ENCODE measurements at places on chromosomes 16 and 17.
A peak's percentile ranks its signal among the peaks of the same experiment; 100 is the strongest.

- DNase-seq: no peak
These were observed 3.5 kb downstream of the METRNL start for GRCh38 chr17:83082909-83083367.

- DNase-seq: no peak
These were observed 57.0 kb downstream of the PITPNC1 start for GRCh38 chr17:67434061-67434525.

- DNase-seq: no peak
These were observed 17.0 kb downstream of the TAF1C start for GRCh38 chr16:84169765-84170310.

DNA sequence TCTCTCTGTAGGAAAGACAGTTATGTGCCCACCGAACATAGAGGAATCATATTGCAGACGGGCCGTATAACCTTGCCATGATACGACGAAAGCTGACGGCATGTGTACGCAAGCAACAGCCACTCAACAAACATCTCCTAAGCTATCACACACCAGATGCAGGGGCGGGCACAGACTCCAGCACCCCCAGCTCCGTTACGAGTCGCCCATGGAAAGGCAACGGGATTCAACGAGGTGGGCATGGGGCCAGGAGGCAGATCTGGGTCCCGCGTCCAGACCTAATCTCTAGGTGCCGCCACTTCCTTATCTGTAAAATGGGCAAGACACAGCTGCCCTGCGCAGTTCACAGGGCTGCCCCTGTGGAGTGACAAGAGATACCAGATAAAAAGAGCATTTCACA is 35.6 kb downstream of the ABR start:
- DNase-seq: no peak

DNA sequence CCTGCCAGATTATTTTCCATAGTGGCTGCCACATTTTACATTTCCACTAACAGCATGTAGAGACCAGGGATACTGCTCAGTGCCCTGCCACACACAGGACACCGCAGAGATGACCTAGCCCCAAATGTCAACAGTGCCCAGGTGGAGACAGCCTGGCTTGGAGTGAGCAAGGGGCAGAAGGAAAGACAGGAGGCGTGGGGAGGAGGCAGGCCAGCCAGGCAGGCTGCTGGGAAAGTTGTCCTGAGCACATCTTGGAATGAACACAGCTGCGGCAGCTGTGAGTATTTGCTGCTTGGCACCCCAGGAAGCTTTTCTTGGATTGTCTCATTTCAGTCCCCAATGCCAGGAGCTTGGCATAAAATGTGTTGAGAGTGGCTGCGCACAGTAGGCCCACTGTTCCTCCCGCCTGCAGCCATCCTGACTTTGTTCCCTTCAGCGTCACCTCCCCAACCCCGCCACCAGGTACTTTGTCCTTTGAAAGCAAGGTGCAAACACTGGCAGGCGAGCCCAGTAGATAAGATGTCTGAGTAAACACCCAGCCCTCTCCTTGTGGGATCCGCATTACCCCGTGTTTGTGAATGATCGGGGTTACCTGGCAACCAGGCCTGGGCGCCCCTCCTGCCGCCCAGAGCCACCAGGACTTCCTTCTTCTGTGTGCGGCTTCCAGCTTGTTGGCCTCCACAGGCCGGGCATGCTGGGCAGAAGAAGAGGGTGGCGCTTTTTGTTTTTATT is 114.0 kb downstream of the CMIP start:
- no peak for DNase-seq

- DNase-seq: no peak
These were observed 49.6 kb downstream of the PLD6 start for GRCh38 chr17:17156511-17156910.

- DNase-seq: no peak
These were observed 812 bp upstream of the MYOCD start for GRCh38 chr17:12664894-12665262.

- no peak for DNase-seq
These were observed 611 bp upstream of the ANKRD40 start for GRCh38 chr17:50708050-50709000.

- no peak for DNase-seq
These were observed 189.7 kb downstream of the ZNF18 start for GRCh38 chr17:11807606-11808005.

- DNase-seq: no peak
These were observed 59.1 kb downstream of the NOG start for GRCh38 chr17:56652628-56653027.

GRCh38 chr16:79493911-79494310 is 106.6 kb downstream of the MAF start:
- no peak for DNase-seq

DNA sequence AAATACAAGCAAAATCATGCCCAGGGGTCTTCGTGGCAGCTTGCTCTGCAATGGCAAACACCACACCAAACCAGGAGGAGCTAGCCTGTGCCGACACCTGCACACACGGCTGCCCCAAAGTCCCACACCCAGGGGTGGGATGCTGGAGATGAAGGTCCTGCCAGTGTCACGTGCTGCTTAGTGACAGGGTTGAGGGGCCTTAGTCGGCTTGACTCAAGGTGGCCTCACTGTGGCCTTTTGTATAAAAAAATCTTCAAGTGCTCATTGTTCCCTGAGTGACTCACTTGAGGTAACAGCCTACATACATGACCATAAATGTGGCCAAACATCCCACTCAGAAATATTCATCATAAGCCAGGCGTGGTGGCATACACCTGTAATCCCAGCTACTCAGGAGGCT is 7.3 kb downstream of the TRIM65 start:
- DNase-seq: no peak

GRCh38 chr17:4163951-4164350 is 21.0 kb downstream of the CYB5D2 start:
- DNase-seq: no peak

DNA sequence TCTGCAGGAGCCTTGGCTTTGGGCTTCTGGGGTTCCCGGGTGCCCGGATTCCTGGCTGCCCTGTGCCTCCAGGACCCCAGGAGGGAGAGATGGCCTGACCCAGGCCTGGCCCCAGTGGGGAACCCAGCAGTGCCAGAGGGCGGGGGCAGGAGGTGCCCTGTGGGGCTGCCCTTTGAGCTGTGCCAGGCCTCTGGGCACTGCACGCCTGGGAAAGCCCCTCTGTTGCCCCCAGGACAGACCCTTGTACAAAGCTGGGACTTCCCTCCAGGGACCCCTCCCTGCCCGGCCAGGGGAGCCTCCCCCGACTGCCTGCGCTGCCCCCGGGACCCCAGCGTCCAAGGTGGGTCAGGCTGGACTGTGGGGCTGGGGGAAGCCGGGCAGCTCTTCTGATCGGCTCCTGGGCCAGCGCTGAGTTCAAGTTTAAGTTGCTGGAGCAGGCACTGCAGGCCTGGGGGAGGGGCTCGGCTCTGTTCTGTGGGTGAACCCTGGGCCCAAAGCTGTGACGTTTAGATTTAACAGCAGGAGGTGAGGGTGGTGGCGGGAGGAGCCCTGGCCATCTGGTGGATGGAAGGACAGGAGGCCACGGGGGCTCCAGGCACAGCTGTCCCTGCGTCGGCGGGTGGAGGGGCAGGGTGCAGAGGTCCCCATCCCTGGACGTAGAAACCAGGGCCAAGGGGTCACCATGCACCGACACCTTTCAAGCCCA is 27.6 kb upstream of the C1QTNF8 start:
- no peak for DNase-seq

DNA sequence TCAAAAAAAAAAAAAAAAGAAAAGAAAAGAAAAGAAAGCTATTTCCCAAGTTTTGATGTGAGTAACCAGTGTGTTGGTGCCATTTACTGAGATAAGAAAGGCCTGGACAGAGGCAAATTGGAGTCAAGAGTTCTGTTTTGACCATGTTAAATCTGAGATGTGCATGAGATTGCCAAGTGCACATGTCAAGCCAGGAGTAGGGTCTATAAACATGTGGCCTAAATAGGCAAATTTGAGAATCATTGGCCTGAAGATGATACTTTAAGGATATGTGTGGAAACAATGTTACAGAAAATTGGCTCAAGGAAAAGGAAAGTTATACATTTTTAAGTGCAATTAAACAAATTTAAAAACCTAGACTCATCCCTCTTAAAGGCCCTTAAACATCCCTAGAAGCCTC is 15.3 kb upstream of the SMG1 start:
- no peak for DNase-seq

GRCh38 chr17:65515959-65516948 is 45.2 kb downstream of the AXIN2 start:
- DNase-seq: no peak

DNA sequence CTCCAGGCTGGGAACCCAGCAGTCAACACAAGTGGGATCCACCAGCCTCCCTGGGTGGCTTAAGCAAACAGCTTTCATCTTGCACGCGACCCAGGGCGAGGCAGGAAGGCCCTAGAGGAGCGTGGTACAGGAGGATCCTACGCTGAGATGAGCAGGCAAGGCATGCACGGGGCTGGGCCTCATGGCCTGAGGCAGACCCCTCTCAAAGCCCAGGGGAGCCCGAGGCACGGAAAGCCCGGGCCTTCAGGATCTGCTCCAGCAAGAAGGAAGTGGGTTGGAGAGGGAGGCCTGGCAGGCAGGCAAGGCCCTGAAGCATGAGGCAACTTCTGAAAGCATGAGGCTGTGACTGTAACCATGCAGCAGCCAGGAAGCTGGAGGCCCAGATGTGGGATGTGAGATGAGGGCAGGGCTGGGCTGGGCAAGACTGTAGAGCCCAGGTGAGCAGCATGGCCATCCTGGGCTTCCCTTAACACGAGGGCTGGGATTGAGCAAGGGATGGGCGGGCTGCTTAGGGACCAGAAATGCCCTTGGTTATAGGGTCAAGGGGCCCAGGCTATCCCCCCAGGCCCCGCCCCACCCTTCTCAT is 338.7 kb downstream of the C16orf95 start:
- DNase-seq: no peak

- DNase-seq: no peak
These were observed 124.8 kb downstream of the NTN1 start for GRCh38 chr17:9146064-9146463.

GRCh38 chr17:81930142-81931125 is 2.9 kb upstream of the MAFG start:
- DNase-seq: no peak

GRCh38 chr16:74942977-74943918 is 41.7 kb downstream of the WDR59 start:
- DNase-seq: no peak

- DNase-seq: no peak
These were observed 100.7 kb downstream of the MGAT5B start for GRCh38 chr17:76968707-76969597.

- DNase-seq: no peak
These were observed 191.0 kb downstream of the IRF8 start for GRCh38 chr16:86089991-86090390.

GRCh38 chr17:82752371-82753200 is 721 bp downstream of the TBCD start:
- DNase-seq: no peak

DNA sequence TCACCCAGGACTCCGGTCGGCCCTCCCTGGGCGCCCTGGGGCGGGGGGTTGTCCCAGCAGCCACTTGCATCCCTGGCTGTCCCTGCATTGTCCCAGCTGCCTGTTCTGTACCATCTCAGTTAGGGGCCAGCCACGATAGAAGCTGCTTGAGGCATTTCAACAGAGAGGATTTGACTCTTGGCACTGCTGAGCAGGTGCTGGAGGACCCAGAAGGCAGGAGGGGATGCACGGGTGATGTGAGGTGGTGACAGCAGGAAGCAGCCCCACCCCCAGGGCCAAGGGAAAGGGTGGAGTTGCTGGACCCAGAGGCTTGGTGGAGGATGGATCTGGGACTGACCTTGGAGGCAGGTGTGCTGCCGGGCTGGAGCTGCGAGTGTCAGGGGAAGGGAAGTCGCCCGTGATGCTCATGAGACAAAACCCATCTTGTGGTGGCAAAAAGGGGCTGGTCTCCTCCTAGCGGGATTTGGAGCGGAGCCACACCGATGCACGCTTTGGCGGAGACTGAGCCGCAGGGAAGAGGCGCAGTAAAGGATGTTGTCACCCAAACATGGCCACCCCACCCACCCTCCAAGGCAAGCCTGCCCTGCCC is 188.0 kb upstream of the GSE1 start:
- no peak for DNase-seq

GRCh38 chr16:19092653-19093410 is 20.9 kb upstream of the ITPRIPL2 start:
- no peak for DNase-seq

DNA sequence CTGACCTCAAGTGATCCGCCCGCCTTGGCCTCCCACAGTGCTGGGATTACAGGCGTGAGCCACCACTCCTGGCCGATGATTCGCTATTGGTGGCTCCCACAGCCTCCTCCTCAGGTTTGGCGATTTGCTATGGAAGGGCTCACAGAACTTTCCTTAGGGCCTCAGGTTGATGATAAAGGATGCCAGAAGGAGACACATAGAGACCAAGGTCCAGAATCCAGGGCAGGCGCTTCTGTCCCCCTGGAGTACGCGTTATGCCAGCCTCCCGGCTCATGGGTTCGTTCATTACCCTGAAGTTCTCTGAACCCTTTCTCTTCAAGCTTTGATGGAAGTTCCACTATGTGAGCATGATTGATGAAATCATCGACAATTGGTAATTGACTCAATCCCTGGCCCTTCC is 19.9 kb downstream of the LGALS3BP start:
- no peak for DNase-seq

- no peak for DNase-seq
These were observed 162.6 kb downstream of the TMEM132E start for GRCh38 chr17:34741967-34742366.

- no peak for DNase-seq
These were observed 102.7 kb downstream of the ABCC6 start for GRCh38 chr16:16120382-16121184.

- no peak for DNase-seq
These were observed 5.0 kb upstream of the TRAF4 start for GRCh38 chr17:28738680-28739384.

GRCh38 chr16:4679850-4680636 is 13.3 kb upstream of the NUDT16L1 start:
- DNase-seq: peak; percentile 32

DNA sequence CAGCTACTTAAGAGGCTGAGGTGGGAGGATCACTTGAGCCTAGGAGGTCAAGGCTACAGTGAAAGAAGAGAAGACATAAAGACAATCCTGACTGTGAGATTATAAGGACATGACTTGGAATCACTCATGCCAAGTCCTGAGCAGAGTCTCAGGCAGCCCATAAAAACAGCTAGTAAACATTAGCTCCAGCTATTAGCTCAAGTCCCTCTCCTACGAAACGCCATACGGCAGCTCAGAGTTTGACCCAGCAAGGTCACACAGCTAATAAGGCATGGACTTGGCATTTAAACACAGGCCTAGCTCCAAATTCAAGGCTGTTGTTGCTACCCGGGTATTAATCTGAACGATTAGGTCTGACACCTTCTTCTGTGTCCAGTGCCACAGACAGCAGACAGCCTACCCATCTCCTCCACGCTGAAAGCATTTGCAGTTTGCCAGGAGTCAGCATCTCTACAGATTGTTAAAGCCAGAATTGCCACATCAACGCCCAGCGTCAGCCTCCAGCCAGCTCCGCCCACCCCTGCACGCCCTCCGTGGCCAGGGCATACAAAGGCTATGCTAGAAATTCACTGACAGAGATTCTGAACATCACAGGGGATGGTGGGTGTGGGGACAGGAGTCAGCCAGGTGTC is 9.9 kb upstream of the TMEM114 start:
- DNase-seq: no peak

All from forelimb muscle (tissue), 1 donor.